ENCODE measurements at places on chromosomes 5 and 9. TPM values are rescaled to one million over a fixed set of nuclear protein-coding genes. Genes with fewer than 3 reads are reported as not detected.

The STARD4 gene
- 68.3 TPM for total RNA-seq

The CD274 gene
- 1.8 TPM for total RNA-seq

The PCDHB7 gene
- 0.37 TPM for total RNA-seq

The ADAMTS16 gene
- 2.9 TPM for total RNA-seq
